ENCODE measurements at places on chromosomes 1 and 21. TPM values are rescaled to one million over a fixed set of nuclear protein-coding genes. Genes with fewer than 3 reads are reported as not detected.

RUNX3 gene
- 2.9 TPM for total RNA-seq

AZIN2 gene
- 3.9 TPM for total RNA-seq

DNA sequence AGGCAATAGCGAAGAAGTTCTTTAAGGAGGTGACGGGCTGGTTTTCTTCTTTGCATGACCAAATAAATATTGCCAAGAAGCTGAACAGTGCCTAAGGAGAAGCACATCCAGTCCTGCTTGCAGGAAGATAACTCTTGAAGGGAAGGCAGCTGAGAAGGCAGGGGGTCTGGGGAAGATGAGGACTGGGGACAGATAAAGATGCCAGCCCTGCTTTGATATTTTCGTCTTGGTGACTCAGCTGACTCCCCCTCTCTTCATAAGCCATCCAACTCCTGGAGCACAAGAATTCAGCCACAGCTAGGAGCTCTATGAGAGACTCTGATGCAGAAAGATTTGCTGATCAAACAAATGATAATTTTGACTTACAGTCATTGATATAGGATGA is 3.4 kb downstream of the CFAP45 start:
- no peak for DNase-seq

- DNase-seq, result no peak
Observed at GRCh38 chr1:116506132-116507004, 64.5 kb downstream of the CD58 start.

- DNase-seq, result no peak
Observed at GRCh38 chr1:58156124-58156468, 390.4 kb downstream of the OMA1 start.

- DNase-seq, result no peak
Observed at GRCh38 chr1:70090141-70090540, 115.2 kb downstream of the LRRC40 start.

- peak; percentile 93 for DNase-seq
Observed at GRCh38 chr1:156126043-156126629, 11.6 kb downstream of the LMNA start.

DNA sequence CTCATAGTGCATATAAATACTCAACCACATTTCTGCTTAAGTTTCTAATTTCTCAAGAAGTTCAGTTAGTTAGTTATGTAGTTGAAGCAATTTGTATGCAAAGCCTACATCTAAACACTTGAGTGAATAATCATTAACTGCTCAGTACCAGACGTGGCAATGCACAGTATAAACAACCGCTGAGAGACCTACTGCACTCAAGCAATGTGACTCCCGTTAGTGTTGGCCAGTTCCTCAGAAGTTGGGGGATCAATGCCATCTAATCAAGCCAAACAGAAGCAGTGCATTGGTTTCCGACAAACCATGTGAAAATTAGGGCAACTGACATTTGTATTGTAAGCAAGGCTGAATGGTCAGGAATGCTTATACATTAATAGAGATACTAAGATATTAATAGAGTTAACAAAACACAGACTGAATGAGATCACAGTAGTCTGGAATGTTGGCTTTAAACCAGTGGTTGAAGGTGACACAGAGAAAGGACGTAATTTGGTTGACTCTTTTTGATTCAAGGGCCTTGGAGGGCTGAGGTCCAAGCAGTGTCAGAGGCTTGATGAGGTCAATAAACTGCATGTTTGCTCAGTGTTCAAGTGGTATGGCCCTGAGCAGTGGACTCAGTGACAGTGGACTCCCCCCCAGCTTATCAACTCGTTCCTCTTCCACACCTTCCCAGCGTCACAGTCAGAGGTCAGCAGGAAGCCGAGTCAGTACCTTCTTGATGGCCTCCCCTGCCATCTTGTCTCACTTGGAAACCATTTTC is 255.5 kb downstream of the CTH start:
- DNase-seq, result no peak

DNA sequence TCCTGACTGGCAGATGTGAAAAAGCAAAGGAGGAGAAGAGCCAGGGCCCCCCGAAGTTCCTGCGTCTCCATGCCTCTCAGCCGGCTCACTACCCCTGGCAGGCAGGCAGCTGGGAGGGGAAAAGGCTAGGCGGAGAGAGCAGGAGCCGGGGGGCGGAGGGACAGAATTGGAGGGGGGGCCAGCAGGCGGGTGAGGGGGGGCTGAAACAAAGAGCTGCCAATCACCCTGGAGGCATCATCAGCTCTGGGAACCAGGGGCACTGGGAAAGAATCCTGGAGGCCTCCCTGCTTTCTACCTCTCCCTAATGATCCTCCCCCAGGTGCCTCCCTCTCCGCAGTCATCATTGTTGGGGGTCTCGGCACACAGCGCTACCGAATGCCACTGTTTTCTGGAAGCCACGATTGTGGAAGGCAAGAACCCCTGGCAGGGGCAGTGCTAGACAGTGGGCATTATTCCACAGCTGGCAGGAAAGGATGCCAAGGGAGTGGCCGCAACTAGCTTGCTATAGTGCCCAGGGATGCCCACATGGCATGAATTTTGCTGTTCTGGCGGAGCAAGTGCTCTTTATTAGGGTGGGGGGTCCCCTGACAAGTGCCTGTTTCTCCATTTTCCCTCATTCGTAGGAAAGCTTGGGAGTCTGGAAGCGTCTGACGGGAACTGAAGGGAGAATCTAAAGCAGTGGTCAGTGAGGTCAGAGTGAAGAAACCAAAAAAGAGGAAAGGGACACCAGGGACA is at the start of gene THBS3:
Gene THBS3, minus strand, starts transcription at position 92 of the 735 bp plus-strand sequence. Its CDS starts 21 bp downstream, at position 71.
- no peak for DNase-seq

GRCh38 chr1:235105051-235106043 is 23.3 kb downstream of the TOMM20 start:
- no peak for DNase-seq

- DNase-seq, result no peak
Observed at GRCh38 chr1:5854754-5855153, 137.5 kb downstream of the NPHP4 start.
